ENCODE measurements at places on chromosomes 1 and 21.
A peak's percentile ranks its signal among the peaks of the same experiment; 100 is the strongest.

DNA sequence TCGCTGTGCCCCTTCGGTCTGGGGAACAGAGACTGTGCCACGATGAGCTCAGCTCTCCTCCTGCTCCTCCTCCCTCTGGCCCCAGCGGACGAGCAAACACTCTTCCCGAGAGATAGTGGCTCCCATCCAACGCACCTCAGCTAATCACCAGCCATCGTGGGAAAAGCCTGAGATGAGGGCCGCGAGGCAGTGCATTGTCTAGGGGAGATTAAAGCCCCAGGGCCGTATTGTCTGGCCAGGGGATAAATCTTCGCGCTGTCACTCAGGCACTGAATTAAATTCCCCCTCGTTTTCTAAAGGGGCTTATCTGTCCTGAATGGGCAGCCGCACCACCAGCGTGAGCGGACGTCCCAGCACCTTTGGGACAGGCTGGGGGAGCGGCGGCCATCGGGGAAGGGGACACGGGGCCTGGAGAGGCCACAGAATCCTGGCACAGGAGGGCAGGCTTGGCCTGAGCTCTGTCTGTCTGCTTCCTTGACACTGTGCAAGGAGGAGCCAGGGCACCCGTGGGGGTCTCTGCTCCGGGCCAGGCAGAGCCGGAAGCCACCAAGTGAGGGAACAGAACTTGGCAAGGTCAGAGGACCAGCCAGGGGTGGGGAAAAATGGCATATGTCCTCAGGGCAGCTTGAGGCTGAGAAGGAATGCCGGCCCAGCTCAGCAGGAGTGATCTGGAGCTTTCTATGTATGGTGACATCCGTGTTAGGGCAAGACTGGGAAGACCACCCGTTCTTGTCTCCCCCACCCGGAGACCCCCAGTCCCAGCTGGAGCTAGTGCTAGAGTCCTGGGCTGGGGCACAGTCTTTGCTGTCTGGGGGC lies 32.3 kb downstream of the PRDM16 start:
- H3K4me3 ChIP-seq, result no peak overlapping the region

- no peaks in the 10 kb centered on the region for H3K27me3 ChIP-seq
- peaks cover 11% of the 10 kb centered on the region for H3K36me3 ChIP-seq
- H3K4me3 ChIP-seq, result no peak within 1 kb of the TSS
Measured at GRCh38 chr1:1331068-1331965, at the start of gene TAS1R3. TAS1R3 (plus strand) TSS chr1:1331280; CDS start chr1:1331346, 66 bp downstream.

DNA sequence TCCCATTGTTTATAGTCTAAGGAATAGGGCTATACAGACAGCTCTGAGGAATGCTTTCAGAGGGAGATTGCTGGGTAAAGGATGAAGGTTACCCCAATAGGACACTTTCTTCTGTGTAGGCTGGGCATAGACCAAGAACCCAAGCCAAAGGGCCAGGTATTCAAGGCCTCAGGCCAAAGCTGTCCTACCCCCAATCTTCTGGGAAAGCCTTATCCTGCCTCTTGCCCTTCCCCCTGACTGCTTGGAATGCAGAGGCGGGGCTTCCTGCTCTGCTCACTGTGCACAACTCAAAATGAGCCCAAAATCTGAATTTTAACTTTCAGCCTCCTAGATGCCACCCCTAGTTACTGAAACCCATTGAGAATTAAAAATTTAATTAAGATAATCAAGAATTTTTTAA lies 2.2 kb downstream of the OR10Z1 start:
- H3K36me3 ChIP-seq, result no peaks in the 10 kb centered on the region
- H3K4me3 ChIP-seq, result no peak overlapping the region
- DNase-seq, result no peak
- H3K27me3 ChIP-seq, result peaks cover 6% of the 10 kb centered on the region
- H3K4me1 ChIP-seq, result no peaks in the 10 kb centered on the region
- H3K27ac ChIP-seq, result no peak overlapping the region

DNA sequence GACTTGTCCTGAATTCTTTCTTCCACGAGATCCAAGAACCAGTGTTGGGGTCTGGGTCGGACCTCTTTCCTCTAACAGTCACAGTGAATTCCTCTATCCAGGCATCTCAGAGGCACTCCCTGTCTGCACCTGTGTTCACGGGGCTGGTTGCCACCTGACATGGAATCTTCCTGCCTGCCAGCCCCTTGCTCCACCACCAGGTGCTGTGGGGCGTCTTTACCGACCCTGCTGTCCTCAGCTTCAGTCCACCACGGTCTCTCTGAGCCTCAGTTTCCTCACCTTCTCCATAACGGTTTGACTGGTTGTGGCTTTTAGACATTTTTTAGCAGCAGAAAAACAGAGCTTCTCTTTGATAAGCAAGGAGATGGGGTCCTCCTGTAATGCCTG lies 62.7 kb downstream of the SDC3 start:
- no peak overlapping the region for H3K27ac ChIP-seq
- no peak for DNase-seq
- no peaks in the 10 kb centered on the region for H3K4me1 ChIP-seq
- H3K27me3 ChIP-seq, result peaks cover 48% of the 10 kb centered on the region

DNA sequence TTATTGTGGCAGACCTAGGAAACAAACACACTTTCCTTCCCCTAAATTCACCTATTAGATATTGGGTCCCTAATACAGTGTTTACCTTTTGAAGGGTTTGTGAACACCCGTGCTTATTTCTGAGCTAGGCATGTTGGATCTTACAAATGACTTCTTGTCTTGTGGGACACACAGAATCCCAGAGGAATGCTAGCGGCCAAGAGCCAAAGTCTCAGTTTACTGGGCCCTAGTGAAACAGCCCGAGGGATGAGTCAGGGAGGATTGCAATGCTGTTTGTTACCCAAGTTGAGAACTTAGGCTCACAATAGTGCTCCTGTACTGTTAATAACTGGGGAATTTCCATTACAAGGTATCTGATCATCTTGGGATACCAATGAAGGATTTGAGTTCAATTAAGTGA lies 100.1 kb upstream of the AKT3 start:
- H3K36me3 ChIP-seq, result no peaks in the 10 kb centered on the region
- no peak overlapping the region for H3K27ac ChIP-seq
- peaks cover 3% of the 10 kb centered on the region for H3K27me3 ChIP-seq

DNA sequence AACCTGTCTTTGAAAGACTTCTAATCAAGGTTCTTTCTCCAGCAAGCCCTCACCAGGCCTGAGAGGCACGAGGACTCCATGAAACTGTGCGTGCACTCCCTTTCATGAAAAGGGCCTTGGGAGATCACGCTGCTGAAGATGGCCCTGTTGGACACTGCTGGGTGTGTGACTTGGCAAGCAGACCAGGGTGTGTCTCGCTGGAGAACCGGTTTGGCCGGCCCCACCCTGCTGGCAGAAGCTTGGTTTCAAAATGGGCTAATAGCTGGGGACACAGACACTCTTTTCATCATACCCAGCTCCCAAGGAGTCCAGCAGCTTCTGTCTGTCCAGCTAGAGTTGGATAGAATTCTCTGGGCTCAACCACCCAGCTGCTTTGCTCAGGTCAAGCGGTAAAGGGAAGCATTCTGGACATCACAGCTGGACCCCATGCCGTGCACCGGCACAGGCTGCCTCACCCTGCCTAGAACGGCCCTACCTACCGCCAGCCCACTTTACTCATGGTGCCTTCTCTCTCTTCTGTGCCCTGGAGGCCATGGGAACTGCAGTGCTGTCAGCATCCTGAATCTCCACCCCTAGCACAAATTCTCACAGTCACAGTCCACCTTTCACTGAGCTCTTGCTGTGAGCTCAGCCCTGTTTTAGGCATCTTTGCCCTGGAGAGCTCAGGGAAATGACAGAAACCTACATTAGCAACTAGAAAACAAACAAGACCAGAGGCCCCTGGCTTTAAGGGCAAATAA lies 24.6 kb downstream of the PKP1 start:
- H3K27ac ChIP-seq, result no peak overlapping the region
- no peak overlapping the region for H3K4me3 ChIP-seq
- no peak for DNase-seq
- peaks cover 19% of the 10 kb centered on the region for H3K27me3 ChIP-seq

GRCh38 chr1:24186031-24186710 lies 918 bp downstream of the IFNLR1 start:
- no peaks in the 10 kb centered on the region for H3K27me3 ChIP-seq
- no peak for DNase-seq
- H3K27ac ChIP-seq, result peak overlapping the region; percentile 65
- peak overlapping the region; percentile 79 for H3K4me3 ChIP-seq
- H3K4me1 ChIP-seq, result peaks cover 25% of the 10 kb centered on the region

GRCh38 chr1:55444667-55445066 lies 229.5 kb upstream of the USP24 start:
- H3K4me3 ChIP-seq, result no peak overlapping the region
- H3K4me1 ChIP-seq, result peaks cover 10% of the 10 kb centered on the region
- H3K27ac ChIP-seq, result no peak overlapping the region
- H3K27me3 ChIP-seq, result peaks cover 25% of the 10 kb centered on the region
- DNase-seq, result no peak
- no peaks in the 10 kb centered on the region for H3K36me3 ChIP-seq

DNA sequence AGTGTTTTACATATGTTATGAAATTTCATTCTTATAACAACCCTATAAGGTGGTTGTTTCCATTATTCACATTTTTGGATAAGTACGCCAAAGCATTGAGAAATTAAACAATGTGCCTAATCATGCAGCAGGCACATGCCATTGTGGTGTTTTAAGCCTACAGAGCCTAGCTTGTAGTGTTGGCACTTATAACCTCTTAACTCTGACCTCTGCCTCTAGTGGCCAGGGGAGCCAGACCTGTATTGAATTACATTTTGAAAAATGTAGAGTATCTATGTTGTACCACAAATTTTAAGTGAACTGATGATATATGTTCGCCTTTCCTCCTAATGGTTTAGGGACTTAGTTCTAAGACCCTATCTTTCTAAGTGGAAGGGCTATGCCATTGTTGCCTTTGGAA lies 61.0 kb downstream of the KCNK2 start:
- no peak overlapping the region for H3K4me3 ChIP-seq
- H3K27ac ChIP-seq, result no peak overlapping the region
- H3K27me3 ChIP-seq, result no peaks in the 10 kb centered on the region
- DNase-seq, result no peak
- no peaks in the 10 kb centered on the region for H3K4me1 ChIP-seq

- H3K27me3 ChIP-seq, result peaks cover 8% of the 10 kb centered on the region
- H3K36me3 ChIP-seq, result no peaks in the 10 kb centered on the region
- H3K27ac ChIP-seq, result no peak overlapping the region
- no peak overlapping the region for H3K4me3 ChIP-seq
Measured at GRCh38 chr1:32400876-32401631, 6.8 kb upstream of the BSDC1 start.

DNA sequence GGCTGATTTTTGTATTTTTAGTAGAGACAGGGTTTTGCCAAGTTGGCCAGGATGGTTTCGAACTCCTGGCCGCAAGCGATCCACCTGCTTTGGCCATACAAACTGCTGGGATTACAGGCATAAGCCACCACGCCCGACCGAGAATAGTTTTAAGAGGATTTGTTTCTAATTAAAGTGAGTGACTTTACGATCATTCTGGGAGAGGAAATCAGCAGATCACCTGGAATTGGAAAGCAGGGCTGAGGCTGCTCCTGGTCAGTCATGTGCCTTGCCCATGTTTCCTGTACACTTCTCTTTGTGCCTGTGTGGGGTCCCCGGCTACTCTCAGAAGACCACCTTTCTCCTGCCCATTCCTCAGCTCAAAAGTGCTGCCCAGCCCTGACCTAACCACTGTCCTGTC lies 33.9 kb downstream of the ZBTB8B start:
- H3K36me3 ChIP-seq, result no peaks in the 10 kb centered on the region
- peak overlapping the region; percentile 17 for H3K4me3 ChIP-seq
- no peak for DNase-seq

GRCh38 chr1:155253208-155253607 lies 2.1 kb downstream of the ENTREP3 start:
- H3K27ac ChIP-seq, result no peak overlapping the region
- no peak for DNase-seq
- peaks cover 25% of the 10 kb centered on the region for H3K4me1 ChIP-seq
- H3K27me3 ChIP-seq, result no peaks in the 10 kb centered on the region
- peaks cover 23% of the 10 kb centered on the region for H3K36me3 ChIP-seq

GRCh38 chr1:33282791-33283190 lies 26.5 kb downstream of the ZNF362 start:
- no peak overlapping the region for H3K4me3 ChIP-seq
- no peaks in the 10 kb centered on the region for H3K27me3 ChIP-seq
- no peak overlapping the region for H3K27ac ChIP-seq
- no peaks in the 10 kb centered on the region for H3K4me1 ChIP-seq
- no peak for DNase-seq

- no peaks in the 10 kb centered on the region for H3K27me3 ChIP-seq
- no peak overlapping the region for H3K27ac ChIP-seq
- DNase-seq, result no peak
- H3K36me3 ChIP-seq, result peaks cover 46% of the 10 kb centered on the region
Measured at GRCh38 chr21:39263372-39263771, 50.1 kb downstream of the BRWD1 start.

- H3K27me3 ChIP-seq, result no peaks in the 10 kb centered on the region
- peak overlapping the region; percentile 58 for H3K27ac ChIP-seq
- no peak overlapping the region for H3K4me3 ChIP-seq
- peaks cover 13% of the 10 kb centered on the region for H3K4me1 ChIP-seq
- peaks cover 67% of the 10 kb centered on the region for H3K36me3 ChIP-seq
Measured at GRCh38 chr1:12113433-12114339, 50.6 kb downstream of the TNFRSF8 start.

DNA sequence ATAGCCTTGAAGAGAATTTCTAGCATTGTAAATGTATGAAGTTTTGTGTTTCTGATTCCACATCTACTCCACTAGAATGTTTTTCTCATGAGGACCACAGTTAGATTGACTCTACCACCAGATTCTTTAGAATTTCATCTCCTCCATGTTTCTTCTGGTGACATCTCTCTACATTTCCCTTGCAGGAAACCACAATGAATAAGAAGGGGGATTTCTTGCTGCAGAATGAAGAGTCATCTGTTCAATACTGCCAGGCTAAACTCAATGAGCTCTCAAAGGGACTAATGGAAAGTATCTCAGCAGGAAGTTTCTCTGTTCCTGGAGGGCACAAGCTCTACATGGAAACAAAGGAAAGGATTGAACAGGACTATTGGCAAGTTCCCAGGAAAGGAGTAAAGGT lies 18.6 kb downstream of the GBP6 start:
- no peaks in the 10 kb centered on the region for H3K36me3 ChIP-seq
- H3K4me1 ChIP-seq, result peaks cover 10% of the 10 kb centered on the region

GRCh38 chr1:78078358-78078757 lies 32.6 kb downstream of the GIPC2 start:
- H3K27ac ChIP-seq, result no peak overlapping the region
- H3K36me3 ChIP-seq, result no peaks in the 10 kb centered on the region
- no peaks in the 10 kb centered on the region for H3K27me3 ChIP-seq
- H3K4me1 ChIP-seq, result peaks cover 16% of the 10 kb centered on the region
- DNase-seq, result no peak
- no peak overlapping the region for H3K4me3 ChIP-seq

GRCh38 chr1:203379825-203380224 lies 28.9 kb upstream of the FMOD start:
- H3K4me3 ChIP-seq, result no peak overlapping the region
- H3K27me3 ChIP-seq, result peaks cover 16% of the 10 kb centered on the region
- no peak for DNase-seq
- H3K27ac ChIP-seq, result no peak overlapping the region

GRCh38 chr1:9687120-9687873 lies 35.8 kb downstream of the PIK3CD start:
- no peaks in the 10 kb centered on the region for H3K27me3 ChIP-seq
- H3K27ac ChIP-seq, result peak overlapping the region; percentile 86
- H3K36me3 ChIP-seq, result peaks cover 31% of the 10 kb centered on the region
- H3K4me3 ChIP-seq, result peak overlapping the region; percentile 65

GRCh38 chr1:109438798-109439297 lies 12.6 kb upstream of the PSMA5 start:
- H3K27ac ChIP-seq, result no peak overlapping the region
- no peak overlapping the region for H3K4me3 ChIP-seq
- no peak for DNase-seq
- H3K36me3 ChIP-seq, result no peaks in the 10 kb centered on the region

- peaks cover 28% of the 10 kb centered on the region for H3K4me1 ChIP-seq
- peak overlapping the region; percentile 85 for H3K27ac ChIP-seq
- no peak for DNase-seq
- peaks cover 42% of the 10 kb centered on the region for H3K36me3 ChIP-seq
- peak overlapping the region; percentile 38 for H3K4me3 ChIP-seq
Measured at GRCh38 chr1:235105051-235106043, 23.3 kb downstream of the TOMM20 start.
